Astrocyte (in vitro differentiated cells and primary cell): ENCODE measurements at places on chromosomes 11 and 22.

DNA sequence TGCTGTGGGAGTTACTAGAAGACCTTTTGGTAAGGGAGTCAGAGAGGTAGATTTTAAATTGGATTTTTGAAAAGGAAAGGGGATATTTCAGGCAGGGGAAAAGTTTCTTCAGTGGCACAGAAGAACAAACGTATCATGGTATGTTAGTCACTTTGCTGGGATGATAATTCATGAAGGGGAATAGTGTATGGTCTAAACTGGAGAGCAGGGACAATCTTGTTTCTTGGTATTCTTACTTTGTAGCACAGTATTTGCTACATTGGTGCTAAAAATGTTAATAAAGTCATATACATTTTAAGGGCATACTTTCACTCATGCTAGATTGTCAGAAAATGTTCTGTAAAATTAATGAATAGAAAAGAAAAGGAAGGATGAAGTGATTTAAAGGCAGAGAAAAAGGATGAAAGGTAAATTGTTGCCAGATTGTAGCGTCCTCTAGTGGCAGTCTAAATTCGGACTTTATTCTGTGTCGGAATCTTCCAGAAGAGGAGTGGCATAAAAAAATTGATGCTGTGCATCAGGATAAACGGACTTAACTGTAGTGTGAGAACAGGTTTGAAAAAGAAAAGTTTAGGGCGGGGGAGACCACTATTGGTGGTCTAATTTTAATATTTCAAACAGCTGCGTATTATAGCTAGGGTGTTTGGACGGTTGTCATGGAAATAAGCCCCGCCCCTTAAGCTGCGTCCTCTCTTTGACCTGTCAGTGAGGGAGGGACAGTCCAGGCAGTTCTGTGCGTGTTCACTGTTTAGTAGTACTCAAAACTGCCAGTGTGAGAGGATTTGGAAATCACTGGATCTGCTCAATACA lies at the start of gene BCO2:
BCO2 (plus strand) TSS at position 724 of the 810 bp plus-strand sequence. CDS start 90 bp downstream, outside the sequence.
- peak; percentile 61 for DNase-seq

DNA sequence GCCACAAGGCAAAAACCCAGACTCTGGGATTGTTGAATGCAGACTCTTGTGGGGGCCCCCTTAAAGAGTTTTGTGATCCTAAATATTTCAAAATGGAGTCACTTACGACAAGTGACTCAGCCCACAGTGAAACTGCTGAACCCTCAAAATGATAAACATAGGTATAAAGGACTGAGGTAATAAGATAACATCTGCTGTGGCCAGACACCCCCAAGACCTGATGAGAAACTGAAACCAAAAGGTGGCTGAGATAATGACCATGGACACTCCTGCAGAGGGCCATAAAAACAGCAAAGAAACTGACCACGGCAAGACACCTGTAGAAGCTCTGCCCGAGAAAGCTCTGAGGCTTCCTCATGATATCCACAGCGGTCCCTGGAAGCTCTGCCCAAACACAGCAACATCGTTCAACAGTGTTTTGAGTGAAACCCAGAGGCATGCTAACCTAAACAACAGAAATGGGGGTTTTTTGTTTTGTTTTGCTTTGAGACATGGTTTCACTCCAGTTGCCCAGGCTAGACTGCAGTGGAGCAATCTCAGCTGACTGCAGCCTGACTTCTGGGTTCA lies 1.6 kb upstream of the PLAAT4 start:
- no peak for DNase-seq

GRCh38 chr11:124075841-124076651 lies 34.9 kb upstream of the OR10G7 start:
- DNase-seq, result no peak

- peak; percentile 72 for DNase-seq
These were observed 952 bp downstream of the YAP1 start for GRCh38 chr11:102111011-102111786.

DNA sequence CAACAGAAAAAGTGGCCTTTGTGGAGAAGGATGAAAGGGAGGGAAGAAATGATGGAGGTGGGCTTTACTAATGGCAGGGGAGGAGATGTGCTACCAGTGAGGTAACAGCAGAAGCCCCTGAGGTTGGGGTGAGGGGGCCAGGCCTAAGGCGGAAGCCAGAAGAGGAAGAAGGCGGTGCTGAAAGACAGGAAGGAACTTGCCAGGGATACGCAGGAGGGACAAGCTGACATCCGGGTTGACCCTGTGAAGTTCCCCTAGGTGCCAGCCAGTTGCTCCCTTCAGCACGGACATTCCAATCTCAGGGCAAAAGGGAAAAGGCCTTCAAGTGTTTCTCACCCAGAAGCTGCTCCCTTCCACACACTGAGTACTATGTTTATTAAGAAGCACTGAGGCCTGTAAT lies 2.3 kb upstream of the TIRAP start:
- DNase-seq, result no peak

- no peak for DNase-seq
These were observed 2.8 kb upstream of the ACER3 start for GRCh38 chr11:76857781-76858410.

DNA sequence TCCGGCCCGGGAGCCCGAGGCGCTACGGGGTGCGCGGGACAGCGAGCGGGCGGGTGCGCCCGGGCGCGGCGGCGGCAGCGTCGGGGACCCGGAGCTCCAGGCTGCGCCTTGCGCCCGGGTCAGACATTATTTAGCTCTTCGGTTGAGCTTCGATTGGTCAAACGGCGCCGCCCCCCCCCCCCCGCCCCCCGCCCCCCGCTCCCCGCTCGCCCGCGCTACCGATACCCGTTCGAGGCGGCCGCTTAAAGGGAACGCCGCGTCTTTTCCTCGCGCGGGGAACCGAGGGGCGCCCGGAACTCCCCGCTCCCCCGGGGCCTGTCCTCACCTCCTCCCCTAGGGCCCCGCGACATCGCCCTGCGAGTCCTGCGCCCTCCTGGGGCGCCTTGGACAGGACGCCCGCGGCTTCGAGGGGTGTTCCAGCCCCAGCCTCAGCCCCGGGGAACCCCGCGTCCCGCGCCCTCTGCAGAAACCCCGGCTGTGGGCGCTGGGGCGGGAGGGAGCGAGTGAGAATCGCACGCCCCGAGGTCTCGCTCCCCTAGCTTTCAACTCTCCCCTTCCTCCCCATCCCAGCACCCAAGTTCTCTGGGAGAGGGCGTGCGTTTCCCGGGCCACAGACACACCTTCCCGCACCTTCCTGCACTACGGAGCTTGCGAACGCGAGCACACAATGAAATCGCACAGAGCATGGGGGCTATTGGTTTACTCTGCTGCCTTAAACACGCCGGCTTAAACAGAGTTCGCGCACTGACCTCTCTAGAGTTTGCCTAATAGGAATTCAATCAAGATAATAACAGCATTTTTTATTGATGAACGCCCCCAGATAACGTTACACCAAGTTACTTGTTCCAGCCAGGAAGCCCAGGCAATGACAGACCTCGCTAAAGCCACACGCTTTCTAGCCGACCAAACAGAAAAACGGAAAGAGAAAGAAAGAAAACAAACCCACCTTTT lies at the start of gene BDNF:
BDNF (minus strand) TSS at position 105 of the 951 bp plus-strand sequence. CDS start 41,891 bp downstream, outside the sequence.
- DNase-seq, result no peak

- no peak for DNase-seq
These were observed 25.9 kb downstream of the APOBEC3H start for GRCh38 chr22:39122772-39123470.

DNA sequence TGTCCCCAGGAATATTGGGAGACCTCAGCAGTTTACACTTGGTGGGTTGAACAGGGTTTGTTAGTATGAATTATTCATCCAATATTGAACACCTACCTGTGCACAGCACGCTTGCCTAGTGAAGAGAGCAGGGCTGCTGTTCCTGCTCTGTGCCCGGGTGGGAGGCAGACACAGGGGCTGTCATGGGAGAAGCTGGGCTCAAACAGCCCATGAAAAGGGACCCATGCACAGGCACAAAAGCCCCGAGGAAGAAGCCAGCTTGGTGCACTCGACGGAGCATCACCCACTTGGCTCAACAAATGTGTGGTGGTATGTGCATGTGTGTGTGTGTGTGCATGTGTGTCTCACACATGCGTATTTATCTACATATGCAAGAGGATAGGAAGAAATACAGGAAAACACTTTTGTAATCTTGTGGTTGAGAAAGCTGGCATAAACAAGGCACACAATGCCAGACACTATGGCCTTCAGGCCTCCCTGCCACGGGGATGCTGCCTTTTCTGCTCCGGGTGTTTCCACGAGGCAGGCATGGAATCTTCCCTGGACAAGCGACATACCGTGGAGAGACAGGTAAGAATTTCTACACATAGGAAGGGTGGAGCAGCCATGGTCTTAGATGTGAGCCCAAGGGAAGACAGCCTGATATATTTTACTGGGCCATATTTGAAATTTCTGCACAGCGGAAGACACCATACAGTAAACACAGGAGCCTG lies 5.0 kb upstream of the APOBEC3A start:
- DNase-seq, result no peak

GRCh38 chr11:129346916-129347315 lies 28.7 kb upstream of the BARX2 start:
- DNase-seq, result no peak

DNA sequence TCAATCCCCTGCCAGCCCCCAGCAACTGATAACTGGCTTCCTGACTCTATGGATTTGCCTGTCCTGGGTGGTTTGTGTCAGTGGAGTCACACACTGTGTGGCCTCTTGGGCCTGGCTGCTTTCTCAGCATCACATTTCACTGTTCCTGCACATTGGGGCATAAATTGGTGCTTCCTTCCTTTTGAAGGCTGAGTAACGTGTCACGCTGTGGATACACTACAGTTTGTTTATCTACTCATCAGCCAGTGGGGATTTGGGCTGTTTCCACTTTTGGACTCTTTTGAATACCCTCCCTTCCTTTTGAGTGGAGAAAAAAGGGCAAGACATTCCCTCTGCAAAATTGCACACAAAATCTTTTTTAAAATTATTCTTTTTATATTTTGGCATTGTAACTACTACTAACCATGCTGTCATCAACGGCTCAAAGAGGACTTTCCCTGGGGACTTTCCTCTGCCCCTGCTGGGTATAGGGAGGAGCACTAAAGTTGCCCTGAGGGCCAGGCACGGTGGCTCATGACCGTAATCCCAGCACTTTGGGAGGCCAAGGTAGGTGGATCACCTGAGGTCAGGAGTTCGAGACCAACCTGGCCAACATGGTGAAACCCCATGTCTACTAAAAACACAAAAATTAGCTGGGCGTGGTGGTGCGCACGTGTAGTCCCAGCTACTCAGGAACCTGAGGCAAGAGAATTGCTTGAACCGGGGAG lies 7.8 kb upstream of the CELSR1 start:
- DNase-seq, result no peak

DNA sequence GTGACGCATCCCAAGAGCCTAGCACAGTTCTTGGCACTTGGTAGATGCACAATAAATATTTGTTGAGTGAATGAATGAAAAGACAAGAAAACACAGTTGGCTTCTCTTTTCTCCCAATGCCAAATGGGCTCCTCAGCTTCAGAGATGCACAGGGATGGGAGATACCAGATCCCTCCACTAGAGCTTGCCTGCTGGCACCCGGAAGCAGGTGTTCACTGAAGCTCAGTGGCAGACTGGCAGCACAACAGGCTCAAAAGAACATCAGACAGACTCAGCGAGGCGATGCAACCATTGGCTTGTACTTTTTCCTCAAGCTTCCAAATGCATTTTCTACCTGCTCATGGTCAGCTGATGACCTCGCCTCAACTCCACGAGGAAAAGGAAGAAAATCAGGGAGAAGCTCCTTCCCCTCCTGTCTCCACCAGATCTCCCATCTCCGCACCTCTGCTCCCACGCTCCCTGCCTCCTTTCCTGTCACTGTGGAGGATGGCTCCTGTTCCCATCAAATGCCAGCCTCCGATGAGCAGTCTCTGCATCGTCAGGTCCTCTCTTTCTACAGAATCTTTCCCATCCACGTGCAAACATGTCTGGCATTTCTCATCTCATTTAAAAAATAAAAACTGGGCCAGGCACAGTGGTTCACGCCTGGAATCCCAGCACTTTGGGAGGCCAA lies 5.8 kb downstream of the RAPSN start:
- no peak for DNase-seq

DNA sequence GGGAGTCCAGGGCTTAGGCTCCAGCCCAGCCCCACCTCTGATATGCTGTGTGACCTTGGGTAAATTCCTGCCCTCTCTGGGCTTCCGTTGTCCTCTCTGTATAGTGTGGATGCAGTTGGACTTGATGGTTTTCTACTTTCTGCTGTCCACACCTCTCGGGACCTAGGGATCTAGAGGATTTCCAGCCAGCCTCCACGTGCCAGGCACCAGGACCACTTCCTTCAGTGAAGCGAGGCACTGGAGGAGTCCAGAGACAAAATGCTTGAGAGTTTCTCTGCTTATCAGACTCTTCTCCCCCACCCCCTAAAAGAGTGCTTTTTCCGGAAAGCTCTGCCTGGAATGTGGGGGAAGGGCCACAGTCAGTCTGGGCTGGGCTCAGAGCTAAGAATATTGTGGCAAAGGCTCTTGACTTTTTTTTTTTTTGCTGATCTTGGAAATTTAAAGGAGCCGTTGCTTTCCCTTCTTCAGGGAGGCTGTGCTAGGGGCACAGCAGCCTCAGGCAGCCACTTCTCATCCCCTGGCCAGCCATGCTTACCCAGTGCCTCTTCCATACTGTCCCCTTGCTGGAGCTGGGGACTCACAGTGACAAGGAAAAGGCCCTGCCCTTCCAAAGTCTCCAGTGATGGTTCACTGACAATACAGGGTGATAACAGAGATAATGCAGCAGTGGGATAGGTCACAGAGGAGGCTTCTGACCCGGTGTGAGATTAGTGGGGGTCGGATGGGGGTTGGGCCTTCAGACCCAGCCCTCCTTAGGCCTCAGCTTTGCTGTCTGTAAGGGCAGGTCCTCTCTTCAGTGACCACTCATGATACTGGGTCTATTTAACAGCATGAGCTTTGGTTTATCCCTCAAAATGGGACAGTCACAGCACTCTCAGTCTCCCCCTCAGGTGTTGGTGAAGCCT lies 2.9 kb upstream of the SERPINH1 start:
- DNase-seq, result peak; percentile 79

DNA sequence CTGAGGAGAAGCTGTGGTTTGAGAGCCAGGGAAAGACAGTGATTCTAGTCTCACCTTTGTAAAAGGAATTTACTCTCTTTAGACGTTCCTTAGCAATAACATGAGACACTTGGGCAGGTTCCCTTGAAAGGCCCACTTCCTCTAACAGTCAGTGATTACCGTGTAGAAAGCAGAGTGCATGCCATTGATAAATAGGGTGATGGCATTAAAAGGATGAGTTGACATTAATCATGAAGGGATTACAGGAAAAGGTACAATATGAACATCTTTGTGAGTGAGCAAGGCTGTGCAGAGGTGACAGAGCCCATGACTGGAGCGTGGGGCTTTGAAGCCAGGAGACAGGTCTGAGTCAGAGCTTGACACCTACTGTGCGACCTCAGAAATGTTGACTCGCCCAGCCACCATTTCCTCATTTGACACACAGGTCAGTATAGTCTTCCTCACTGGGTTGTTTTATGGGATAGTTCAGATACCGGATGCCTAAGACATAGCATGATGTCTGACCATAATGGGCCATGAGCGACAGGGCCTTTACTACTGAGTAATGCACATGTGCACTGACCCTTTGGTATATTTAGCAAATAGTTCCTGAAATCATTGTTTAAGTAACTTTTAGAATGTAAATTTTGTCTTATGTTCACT lies 341.7 kb upstream of the MTNR1B start:
- DNase-seq, result peak; percentile 67

DNA sequence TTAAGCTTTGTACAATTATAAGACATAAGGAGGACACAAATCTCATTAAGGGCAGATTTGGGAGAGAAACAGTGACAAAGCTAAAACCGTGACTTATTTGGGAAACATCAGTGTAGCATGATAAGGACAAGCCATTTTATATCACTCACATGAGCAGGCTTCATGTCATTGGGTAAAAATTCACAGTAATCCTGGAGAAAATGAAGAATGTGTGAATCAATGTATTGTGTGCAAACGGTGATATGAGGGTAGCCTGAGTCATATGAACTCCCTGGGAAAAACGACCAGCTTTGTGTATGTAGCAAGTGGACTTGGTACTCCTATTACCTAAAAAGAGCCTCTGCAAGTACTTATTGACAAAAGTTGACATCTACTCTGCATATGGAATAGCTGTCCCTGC lies 6.0 kb upstream of the TRIM34 start:
- DNase-seq, result peak; percentile 83
